ENCODE measurements at places on chromosomes 5 and 9.

DNA sequence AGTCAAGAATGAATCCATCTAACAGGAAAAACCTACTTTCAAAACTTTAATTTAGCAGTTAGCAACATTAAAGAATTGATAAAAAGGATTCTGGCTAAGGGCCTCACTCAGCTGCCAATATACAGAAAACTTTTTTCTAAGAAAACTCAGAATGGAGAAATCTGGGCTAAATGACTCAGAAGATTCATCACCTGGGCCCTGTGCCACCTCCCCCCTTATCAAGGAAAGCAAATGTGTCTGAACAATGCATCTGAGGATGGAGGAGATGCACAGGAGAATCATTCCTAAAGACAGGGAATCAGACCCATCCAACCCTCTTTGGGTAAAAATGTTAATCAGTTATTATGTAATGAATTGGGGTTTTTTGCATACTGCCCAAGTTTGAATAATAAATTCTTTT is 592.0 kb upstream of the DMAC1 start:
- DNase-seq, result no peak

DNA sequence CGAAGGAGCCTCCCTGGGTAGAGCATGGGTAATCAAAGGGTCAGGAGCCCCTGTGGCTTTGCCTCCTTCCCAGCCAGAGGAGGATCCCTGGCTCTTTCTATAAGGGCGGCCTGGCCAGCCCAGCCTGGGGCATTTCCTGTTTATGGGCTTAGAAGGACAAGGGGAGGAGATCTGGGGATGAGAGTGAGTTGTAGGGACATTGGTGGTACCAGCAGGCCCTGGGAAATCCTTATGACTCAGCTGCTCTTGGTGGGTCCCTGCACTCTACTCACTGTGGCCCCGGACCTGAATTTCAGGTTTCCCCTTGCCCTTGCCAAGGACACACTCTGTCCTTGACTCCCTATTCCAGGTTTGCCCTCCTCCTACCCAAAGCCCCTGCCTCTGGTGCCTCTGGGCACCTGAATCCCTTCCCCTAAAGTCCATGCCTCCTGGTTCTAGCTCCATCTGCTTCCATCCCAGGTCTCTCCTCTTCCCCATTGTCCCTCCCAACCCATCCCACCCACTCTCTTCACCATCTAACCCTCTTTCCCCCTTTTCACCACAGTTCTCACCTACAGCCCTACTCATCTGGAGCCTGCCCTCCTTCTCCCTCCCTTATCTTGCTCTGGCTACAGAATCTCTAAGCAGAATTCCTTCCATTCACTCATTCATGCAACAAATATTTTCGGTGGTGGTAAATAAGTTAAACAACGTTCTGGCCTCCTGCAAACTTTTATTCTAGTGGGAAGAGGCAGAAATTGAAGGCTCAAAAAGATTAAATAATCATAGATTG is 34.9 kb downstream of the PCDH1 start:
- DNase-seq, result peak; percentile 85

GRCh38 chr9:18941060-18941740 is 91.8 kb downstream of the SAXO1 start:
- no peak for DNase-seq

DNA sequence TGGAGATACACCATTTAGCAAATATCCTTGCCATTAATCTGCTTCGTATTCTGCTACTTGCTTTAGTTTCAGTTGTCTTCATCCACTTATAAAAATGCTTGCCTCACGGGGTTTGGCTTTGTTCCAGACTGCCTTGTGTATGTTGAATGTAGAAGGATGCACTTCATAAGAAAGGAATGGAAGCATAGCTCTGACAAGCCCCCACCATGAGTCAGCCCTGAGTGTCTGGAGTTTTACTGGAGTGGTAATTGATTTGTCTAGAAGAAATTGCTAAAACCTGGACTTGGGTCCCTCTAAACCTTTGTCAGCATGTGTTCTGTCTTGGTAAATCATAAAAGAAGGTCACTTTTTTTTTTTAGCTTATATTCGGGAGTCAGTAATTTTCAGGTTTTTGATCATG is 4.6 kb downstream of the TEX48 start:
- DNase-seq, result peak; percentile 100

GRCh38 chr5:110159202-110159601 is 469.5 kb downstream of the MAN2A1 start:
- DNase-seq, result peak; percentile 33

GRCh38 chr5:135028791-135029476 is 5.1 kb downstream of the PITX1 start:
- no peak for DNase-seq

DNA sequence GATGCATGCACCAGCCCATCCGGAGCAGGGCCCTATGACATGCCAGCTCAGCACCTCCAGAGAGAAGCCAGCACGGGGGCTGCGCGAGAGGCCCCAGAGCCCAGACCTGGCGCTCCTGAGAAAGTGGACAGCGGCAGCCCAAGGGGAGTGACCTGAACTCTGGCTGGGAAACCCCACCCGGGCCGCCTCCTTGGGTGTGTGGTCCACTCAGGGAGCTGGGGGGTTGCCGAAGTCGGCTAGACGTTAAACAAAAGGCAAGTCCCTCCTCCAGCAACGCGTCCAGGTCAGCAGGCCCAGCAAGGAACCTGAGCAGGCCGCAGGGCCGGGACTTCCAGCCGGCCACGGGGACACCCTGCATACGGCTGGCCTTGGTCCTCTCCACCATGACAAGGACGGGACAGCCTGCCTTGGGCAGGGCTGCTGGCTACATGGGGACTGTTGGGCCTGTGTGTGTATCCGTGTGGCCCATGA is 35.7 kb downstream of the NACC2 start:
- DNase-seq, result no peak

GRCh38 chr9:101508211-101508610 is 25.4 kb upstream of the RNF20 start:
- DNase-seq, result no peak

- DNase-seq, result peak; percentile 2
Measured at GRCh38 chr5:155953335-155953734, 373.6 kb upstream of the SGCD start.

DNA sequence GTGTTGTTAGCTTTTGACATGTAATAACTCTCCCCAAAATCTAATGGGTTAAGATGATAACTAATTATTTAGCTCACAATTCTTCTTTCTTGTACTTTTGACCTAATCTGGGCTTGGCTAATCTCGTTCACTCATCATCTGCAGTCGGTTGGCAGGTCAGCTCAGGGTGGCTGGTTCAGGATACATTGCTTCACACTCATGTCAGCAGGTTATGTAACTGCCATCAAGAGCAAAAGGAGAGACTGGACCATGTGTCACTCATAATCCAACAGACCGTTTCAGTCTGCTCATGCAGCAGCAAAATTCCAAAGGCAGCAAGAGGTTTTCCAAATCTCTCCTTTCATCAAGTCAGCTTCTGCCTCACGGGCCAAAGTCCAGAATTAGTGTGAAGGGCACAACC is 998.4 kb upstream of the CTNND2 start:
- DNase-seq, result no peak

DNA sequence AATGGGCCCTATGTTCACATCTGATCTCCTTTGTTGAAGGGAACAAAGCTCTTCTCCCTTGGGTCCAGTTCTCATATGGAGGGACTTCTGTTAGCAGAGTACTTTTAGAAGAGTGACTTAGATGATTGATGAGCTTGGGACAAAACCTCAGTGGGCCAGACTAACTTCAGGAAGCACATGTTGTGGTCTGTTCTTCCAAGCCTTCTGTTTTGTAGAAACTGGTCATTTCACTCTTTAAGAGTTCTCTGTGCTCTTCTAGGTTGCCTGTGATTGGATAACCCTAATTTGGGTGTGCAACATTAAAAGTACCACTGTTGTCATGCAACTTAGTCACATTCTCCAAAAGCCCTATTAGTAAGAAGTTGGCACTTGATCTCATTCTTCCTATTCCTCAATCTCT is 183.5 kb upstream of the ACO1 start:
- no peak for DNase-seq

GRCh38 chr5:10498350-10498749 is 56.7 kb downstream of the ROPN1L start:
- DNase-seq, result no peak

GRCh38 chr5:109779036-109779735 is 89.5 kb downstream of the MAN2A1 start:
- no peak for DNase-seq

GRCh38 chr5:172886974-172887501 is 53.0 kb downstream of the ERGIC1 start:
- peak; percentile 37 for DNase-seq

- peak; percentile 69 for DNase-seq
Measured at GRCh38 chr5:103425686-103426454, 136.7 kb downstream of the NUDT12 start.

DNA sequence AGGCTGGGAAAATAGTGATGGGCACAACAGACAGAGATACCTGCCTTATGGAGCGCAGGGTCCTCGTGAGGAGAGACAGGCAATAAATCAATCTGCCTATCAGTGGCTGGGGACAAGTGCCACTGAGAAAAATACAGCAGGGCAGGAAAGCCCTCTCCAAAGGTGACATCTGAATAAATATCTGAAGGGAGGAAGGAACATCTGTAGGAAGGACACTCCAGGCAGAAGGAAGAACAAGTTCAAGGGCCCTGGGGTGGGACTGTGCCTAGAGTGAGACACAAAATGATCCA is 53.7 kb upstream of the SLC25A51 start:
- DNase-seq, result no peak

- DNase-seq, result peak; percentile 8
Measured at GRCh38 chr5:154849791-154850201, 607 bp downstream of the FAXDC2 start.

DNA sequence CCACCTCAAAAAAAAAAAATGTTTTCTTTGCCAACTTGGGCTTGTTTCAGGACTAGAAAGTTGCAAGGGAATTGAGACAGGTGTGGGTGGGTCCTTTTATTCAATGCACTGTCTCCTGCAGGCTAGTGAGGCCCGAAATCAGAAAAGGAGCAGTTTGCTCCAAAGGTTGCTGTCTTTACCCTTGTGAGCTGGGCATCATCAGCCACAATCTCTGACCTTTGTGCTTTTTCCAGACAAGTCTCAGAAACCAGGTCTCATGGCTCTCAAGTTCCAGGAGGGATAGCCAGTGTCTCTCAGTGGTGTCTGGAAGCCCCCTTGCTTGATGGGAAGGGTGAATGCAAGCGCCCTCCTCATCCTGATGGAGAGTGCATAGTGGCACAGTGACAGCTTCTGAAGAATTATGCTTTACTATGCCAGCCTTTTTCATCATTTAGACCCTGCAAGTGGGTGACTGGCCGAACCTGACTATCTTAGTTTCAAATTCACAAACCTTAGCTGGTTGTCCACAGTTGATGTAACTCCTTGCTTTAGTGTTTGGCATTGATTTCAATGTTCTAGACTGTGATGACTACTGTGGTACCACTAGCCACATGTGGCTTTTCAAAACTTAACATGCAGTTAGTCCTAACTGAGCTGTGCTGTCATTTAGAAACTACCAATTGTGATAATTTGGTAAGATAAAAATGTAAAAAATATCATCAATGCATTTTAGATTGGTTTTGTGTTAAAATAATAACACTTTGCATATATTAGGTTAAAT is 468.6 kb downstream of the GADD45G start:
- DNase-seq, result no peak

DNA sequence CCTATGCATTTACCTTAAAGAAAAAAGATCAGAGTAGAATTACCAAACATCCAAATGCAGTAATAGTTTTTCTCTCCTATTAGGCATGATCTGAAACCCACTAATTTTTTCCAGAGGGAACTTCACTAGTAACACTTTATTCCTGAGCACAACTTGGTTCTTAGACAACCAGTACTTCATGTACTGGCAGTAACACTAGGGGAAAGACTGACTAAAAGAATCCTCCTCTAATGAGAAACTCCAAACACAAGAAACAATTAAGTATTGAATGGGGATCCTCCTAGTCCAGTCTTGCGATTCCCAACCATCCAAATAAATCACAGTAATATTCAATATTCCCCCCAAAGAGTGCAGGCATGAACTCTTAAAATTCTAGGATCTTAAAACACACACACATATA is 48.9 kb downstream of the ZNF608 start:
- no peak for DNase-seq

DNA sequence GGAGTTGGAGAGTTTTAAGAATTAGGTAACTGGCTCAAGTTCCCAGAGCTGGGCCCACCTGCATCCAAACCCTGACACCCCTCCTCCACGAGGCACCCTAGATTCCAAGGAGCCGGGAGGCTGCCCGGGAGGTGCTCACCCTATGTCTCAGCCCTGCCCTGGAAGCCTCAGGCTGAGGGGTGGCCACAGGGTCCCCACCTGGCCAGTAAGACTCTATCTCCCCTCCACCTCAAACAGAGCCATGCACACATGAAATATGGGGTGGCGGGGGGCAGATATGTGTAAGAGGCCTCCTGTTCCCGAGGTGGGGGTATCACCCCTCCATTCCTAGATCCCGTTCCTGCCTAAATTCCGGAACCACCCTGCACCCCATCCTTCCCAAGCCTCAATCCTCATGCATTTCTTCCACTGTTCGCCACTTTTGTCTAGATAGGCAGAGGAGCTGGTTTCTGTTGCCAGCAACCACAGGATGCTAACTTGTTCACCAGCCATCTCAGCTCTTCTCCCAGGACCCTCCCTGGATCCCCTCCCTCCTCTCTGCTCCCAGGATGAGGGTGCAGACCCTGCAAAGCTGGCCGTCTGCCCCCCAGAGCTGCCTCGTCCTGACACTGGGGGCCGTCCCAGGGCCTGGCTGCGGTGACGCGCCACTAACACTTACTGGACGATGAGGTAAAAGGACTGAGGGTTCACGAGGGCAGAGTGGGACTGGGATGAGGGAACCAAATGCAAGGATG is 44.1 kb downstream of the COL23A1 start:
- no peak for DNase-seq

DNA sequence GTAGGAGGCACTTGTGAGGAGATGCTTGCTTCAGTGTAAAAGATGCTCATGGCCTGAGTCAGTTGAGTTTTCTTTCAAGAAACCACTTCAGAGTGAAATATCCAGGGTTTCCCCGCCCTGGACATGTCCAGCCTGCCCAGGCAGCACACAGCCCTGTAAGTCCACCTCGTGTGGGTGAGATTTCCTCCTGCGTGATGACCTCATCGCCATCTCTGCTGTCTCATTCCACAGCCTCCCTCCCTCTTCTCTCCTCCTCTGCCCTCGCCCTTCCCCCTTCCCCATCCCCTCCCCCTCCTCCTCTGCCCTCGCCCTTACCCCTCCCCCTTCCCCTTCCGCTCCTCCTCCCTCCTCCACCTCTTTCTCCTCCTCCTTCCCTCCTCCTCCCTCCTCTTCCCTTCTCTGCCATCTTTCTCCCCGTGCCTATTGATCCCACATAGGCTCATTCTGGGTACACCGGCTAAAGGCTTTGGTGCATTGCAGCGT is 34.0 kb upstream of the NCS1 start:
- DNase-seq, result peak; percentile 93

- no peak for DNase-seq
Measured at GRCh38 chr9:36093384-36093783, 43.1 kb upstream of the GLIPR2 start.

GRCh38 chr9:129889941-129890717 is 54.9 kb downstream of the USP20 start:
- DNase-seq, result no peak

GRCh38 chr9:5562806-5563416 is 52.6 kb downstream of the PDCD1LG2 start:
- DNase-seq, result peak; percentile 77

GRCh38 chr9:6498982-6499381 is 86.0 kb downstream of the UHRF2 start:
- DNase-seq, result no peak

- no peak for DNase-seq
Measured at GRCh38 chr5:9818340-9818845, 188.2 kb upstream of the TAS2R1 start.
